Aorta (tissue), 5 donors: ENCODE measurements at places on chromosomes 1 and 21. TPM values are rescaled to one million over a fixed set of nuclear protein-coding genes. Genes with fewer than 3 reads are reported as not detected.

DNA sequence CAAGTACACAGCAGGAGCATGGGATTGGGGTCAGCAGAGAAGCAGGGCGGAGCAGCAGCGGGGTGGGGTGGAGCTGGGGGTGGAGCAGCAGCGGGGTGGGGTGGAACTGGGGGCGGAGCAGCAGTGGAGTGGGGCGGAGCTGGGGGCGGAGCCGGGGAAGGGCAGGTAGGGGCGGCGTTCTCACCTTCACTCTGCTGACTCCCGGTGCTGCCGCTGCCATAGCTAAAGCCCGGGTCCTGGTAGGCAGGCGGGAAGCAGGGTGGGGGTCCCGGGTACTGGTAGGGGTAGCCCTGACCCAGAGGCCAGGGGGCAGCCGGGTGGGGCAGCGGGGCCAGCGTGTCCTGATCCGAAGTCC, 6.7 kb downstream of the TAS1R3 start:
- DNase-seq, result no peak

- no peak for DNase-seq
Observed at GRCh38 chr1:169696273-169697100, 14.9 kb downstream of the SELL start.

PLPPR5 gene
- total RNA-seq, result not detected

UBL4B gene
- not detected for total RNA-seq

DNA sequence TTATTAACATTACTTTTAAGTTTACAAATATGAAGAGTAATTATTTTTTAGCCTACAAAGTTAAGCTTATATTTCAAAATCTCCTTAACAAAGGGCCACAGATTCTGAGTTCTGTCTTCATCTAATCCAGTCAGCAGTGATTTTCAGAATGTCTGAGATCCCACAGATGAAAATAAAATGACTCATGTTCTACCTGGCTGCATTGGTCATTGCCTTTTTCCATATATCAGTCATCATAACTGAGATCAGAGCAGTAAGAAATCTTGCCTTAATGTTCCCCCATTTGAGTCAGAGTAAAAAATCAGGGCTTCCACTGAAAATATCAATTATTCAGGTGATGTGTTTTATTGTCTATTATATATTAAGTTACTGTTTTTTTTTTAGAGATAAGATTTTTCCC, 416.1 kb downstream of the MRPL39 start:
- DNase-seq, result no peak

DNA sequence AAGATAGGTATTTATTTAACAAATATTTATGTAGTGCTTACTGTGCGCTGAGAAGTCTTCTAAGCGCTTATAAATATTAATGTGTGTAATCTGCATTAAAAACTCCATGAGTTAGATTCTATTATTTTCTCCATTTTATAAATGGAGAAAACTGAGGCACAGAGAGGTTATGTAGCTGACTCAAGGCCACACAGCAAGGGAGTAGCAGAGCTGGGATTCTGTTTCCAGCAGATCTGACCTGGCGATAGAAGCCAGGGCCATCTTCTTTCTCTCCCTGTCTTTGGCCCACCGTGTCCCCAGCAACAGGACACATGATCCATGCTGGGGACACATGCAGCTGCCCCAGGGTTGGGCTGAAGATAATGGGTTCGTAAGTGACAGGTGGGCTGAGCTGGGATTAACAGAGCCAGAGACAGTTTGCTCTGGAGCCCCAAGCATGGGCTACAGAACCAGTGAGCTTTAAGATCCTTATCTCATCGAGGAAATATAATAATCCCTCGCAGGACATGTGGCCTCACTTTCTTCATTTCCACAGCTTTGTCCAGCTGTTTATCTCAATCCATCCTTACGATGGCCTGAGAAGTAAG, 30.3 kb downstream of the IGSF21 start:
- DNase-seq, result no peak

DNA sequence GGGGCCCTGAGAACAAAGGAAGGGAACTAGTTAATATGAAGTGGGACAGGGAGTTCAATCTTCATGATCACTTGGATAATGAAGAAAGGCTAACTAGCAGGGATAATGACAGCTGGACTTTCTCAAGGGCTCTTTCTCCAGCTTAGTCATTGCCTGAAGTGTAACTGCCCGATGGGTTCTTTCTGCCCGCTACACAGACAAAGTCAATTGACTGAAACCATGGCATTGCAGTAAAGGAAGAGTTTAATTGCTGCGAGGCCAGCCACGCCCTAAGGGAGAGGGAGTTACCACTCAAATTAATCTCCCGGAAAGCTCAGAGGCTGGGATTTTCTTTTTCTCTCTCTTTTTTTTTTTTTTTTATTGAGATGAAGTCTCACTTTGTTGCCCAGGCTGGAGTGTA, 16.6 kb upstream of the SLC2A5 start:
- no peak for DNase-seq

DNA sequence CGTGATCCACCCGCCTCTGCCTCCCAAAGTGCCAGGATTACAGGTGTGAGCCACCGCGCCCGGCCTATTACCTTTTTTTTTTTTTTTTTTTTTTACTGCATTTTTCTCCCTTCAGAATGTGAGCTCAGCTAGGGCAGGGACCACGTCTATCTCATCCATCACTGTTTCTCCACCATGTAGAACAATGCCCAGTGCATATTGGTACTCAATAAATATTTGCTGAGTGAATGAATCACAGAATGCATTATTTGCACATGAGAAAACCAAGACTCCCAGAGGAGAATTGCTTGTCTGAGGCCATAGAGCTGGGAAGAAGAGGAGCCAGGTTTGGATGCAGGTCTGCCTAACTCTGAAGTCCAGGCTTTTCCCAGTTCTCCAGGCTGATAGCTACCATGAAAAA, 8.2 kb upstream of the SLC9A1 start:
- no peak for DNase-seq

DNA sequence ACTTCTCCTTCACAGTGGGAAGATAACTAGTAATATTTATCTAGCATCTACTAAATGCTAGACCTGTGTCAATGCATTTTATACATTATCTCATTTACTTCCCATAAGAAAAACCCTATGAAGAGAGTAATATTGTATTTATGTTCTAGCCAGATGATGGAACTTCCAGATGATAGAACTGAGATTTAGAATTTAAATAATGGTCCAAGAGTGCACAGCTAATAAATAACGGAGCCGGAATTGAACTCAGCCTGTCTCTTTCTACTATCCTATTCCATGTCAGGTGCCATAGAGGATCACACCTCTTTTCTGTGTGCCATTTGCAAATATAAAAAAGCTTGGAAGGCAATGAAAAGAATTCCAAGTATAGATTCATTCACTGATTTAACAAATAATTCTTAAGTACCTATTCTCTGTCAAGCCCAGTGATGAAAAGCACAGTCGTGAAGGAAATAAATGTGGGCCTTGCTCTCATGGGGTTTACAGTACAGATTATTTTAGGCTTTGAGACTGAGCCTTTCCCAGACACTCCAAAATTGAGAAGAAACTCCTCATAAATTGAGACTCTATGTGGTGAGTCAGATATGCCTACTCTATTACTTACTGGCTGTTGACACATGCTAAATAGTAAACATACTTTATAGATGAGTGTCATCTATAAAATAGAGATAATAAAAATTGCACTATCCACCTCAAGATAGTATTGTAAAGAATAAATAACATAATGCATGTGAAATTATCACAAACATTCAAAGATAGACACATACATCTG, 378.0 kb upstream of the PRMT6 start:
- DNase-seq, result no peak

DNA sequence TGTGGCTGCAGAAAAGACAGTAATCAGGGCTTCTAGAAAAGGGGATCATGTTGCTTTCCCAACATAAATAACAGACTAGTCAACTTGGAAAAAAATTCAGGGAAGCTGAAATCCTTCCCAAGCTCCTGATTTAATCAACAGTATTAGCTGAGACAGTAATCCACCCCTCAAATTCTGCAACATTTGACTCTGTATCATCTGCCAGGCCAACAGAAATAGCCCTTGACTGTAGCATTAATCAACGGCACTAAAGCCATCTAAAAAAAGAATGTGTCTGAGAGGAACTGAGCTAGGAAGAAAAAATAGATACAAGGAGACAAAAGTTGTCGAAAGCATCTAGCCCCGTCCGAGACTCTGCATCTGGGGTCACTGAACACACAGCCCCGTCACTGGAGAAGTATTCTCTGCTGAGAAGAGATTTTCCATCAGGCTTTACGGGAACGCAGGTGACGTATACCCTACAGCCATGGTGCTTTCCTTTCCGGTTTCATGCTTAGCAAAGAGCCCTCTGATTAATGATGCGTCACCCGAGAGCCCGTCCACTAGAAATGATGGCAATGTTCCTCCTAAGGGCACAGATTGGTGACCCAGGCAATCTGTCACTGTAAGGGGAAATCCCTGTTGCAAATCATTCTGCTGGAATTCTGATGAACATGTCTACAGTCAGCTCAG, 42.1 kb upstream of the TP53BP2 start:
- DNase-seq, result peak; percentile 83

CSF3R gene
- 26.7 TPM for total RNA-seq

DNA sequence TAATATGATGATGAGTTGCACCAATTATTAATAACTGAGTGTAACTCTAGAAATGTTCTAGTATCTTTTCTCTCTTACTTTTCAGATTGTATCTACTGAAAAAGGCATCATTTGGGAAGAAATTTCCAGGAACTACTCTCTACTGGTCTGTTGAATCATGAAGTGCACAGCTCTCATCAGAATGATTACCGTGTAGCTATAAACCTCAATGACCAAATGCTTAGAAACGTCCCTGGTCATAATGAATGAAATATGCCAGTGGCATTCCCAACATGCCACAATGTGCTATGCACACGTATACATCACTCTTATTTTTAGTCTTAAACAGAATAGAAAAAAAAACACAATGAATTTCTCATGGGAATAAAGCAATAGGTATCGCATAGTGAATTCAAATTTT, 534.3 kb upstream of the OLFM3 start:
- no peak for DNase-seq

DNA sequence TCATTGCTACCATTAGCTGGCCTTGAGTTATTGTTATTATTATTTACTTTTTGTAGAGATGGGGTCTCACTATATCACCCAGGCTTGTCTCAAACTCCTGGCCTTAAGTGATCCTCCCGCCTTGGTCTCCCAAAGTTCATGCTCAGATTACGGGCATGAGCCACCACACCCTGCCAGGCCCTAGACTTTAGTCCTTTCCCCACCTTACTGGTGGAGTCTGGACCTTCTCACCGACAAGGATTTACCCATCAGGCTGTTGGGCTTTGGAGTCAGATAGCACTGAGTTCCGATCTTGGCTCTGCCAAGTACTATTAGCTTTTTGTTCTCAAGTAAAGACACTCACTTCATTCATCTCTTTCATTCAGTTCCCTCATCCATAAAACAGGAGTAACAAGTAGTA, 17.2 kb downstream of the CNR2 start:
- DNase-seq, result no peak

DNA sequence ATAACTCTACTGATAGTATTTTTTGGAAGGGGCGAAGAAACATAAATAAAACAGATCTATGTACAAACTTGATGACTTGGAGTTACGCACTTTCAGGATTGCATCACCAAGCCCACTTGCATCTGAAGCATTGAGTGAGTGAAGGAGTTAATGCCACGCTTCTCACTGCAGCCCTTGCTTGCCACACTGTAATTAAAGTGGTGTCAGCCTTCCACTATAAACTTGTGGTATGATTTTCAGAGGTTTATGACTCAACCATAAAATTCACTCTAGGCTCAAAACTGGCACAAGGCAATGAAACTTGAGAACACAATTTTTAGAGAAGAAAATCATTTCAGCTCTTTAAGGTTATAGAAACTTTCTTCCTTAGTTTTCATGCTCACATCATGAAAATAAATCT, 93.9 kb upstream of the PRMT6 start:
- DNase-seq, result no peak

MOV10 gene
- total RNA-seq, result 29.2 TPM

- DNase-seq, result no peak
Observed at GRCh38 chr1:221961532-221962292, 219.8 kb upstream of the DUSP10 start.

GRCh38 chr1:199743227-199743626, 284.3 kb upstream of the NR5A2 start:
- no peak for DNase-seq

GRCh38 chr1:26210147-26210870, 19.9 kb downstream of the CATSPER4 start:
- no peak for DNase-seq

GRCh38 chr21:42937960-42938605, 12.7 kb upstream of the ERVH48-1 start:
- DNase-seq, result peak; percentile 23

TEDDM1 gene
- total RNA-seq, result not detected

FCRL4 gene
- not detected for total RNA-seq

GRCh38 chr1:47701283-47701682, 263.4 kb downstream of the FOXD2 start:
- DNase-seq, result no peak

GRCh38 chr1:36203554-36204346, 20.5 kb upstream of the THRAP3 start:
- peak; percentile 82 for DNase-seq

DNA sequence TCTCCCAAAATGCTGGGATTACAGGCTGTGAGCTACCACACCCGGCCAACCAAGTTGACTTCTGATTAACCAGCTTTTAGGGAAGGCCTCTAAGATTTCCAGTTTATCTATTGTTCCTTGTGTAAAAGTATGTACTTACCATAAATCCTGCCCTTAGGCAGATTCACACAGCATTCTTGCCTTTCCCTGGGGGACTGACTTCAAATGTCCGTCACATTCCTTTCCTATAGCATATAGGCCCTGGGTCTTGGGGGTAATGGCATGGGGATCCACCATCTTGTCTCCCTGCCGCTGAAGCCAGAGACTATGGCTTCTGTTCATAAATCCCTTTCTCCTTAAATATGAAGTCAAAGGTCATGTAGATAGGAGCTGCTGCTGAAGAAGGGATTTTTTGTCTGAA, 872 bp upstream of the PINK1 start:
- DNase-seq, result no peak

- DNase-seq, result no peak
Observed at GRCh38 chr1:65432918-65433317, 12.4 kb downstream of the LEPR start.

FAM151A gene
- total RNA-seq, result not detected

GRCh38 chr21:25871566-25871965, 136.8 kb downstream of the GABPA start:
- DNase-seq, result no peak
